ENCODE measurements at places on chromosomes 7 and 10.

DNA sequence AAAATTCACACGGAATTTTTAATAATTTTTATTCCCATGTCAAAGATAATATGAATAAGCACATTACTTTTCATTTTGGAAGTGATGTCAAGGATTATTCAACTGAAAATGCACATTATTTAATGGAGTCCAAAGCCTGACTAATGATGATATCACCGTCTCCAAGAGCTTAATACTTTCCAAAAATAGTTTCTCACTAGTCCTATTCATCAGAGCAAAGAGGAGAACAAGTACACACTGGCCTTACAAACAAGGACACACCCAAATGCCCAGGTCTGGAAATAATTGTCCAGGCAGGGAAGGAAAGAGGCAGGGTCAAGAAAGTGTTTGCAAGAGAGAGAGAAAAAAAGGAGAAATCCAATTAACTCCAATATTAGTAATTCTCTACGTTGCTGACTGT lies 216.8 kb upstream of the CCDC6 start:
- no peak for DNase-seq

GRCh38 chr7:99459087-99459486 lies 6.9 kb downstream of the ATP5MF start:
- DNase-seq = no peak

DNA sequence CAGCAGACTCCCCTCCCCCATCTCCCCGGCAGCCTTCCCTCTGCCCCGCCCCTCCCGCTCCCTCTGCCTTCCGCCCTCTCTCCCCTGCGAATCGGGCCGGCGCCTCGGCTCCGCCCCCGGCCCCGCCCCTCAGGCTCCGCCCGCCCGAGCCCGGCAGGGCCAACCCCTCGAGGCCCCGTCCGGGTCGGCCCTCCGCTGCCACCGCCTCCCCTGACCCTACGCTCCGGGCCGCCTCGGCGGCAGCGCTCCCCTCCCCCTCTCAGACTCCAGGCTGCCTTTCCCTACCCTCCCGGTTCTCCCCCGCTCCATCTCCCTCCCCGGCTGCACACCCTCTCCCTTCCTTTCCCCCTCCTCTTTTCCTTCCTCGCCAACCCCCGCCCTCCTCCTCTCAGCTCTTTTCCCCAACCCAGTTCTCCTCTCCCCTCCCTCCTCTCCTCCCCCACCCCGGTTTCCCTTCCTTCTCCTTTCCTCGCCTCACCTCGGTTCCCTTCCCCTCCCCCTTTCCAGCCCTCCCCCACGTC lies 1.6 kb downstream of the ZNF467 start:
- DNase-seq = peak; percentile 82

- no peak for DNase-seq
These were observed 38.8 kb upstream of the SHH start for GRCh38 chr7:155850766-155851678.

GRCh38 chr7:126790763-126791162 lies 462.0 kb downstream of the GRM8 start:
- DNase-seq = no peak

DNA sequence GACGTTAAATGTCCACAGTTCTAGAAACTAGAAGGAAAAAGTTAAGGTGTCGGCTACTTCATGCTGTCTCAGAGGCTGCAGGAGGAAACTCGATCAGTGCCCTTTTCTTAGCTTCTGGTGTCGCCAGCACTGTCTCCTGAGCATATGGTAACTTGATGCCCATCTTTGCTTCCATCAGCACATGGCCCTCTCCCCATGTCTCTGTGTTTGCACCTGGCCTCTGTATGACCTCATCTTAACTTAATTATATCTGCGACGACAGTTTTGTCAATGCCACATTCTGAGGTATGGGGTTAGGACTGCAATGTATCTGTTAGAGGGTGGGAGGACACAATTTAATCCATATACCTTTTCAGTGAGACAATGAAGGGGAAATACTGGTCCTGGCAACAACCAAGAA lies 449.9 kb downstream of the POM121L12 start:
- DNase-seq = no peak

GRCh38 chr10:103905441-103905840 lies 12.5 kb downstream of the STN1 start:
- DNase-seq = no peak

DNA sequence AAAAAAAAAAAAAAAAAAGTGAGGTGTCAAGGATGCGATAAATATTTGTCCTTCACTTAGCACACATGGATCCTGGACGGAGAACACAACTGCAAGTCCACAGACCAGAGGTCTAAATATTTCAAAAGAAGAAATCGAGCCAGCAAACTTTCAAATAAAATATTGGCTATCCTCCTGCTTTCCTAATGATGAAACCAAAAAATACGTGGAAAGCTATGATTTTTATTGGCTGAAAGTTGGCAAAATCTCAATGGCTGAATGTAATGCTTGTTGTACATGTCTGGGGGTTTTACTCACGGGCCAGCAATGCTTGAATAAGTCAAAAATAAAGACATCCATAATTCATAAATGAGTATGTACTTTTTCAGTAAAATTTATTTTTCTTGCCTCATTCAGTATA lies 19.0 kb upstream of the MGMT start:
- DNase-seq = no peak

Data from activated T-helper 1 cell treated with anti-CD3 and anti-CD28 coated beads, Interleukin-2, amount 50 U/mL, for 16 hours (primary cell).